ENCODE measurements at places on chromosomes 7 and 10.

GRCh38 chr10:3622427-3622826 lies 162.6 kb downstream of the KLF6 start:
- DNase-seq: no peak

DNA sequence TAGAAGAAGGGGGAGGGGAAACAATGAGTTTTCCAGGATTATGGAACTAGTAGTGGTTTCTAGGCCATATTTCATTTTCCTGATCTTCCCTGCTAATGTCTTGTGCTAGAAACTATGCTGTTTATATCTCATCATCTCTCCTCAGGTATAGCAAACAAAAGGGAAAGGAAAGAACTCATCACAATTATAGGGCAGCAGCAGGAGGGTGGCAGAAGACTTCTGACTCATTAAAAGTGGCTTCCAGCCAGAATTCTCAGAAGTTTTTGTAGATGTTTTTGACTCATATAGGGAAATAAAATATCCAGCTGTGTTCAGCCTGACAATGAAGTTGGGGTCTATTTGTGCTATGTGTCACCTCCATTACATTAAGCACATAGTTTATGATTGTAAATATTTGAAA lies 6.5 kb downstream of the AHR start:
- DNase-seq: no peak

DNA sequence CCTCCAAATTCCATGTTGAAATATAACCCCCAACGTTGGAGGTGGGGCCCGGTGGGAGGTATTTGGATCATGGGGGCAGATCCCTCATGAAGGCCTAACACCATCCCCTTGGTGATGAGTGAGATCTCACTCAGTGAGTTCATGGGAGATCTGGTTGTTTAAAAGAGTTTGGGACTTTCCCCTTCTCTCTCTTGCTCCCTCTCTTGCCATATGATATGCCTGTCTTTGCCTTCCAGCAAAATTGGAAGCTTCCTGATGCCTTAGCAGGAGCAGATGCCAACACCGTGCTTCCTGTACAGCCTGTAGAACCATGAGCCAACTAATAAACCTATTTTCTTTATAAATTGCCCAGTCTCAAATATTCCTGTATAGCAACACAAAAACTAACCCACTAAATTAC lies 55.7 kb upstream of the CDK1 start:
- DNase-seq: no peak

DNA sequence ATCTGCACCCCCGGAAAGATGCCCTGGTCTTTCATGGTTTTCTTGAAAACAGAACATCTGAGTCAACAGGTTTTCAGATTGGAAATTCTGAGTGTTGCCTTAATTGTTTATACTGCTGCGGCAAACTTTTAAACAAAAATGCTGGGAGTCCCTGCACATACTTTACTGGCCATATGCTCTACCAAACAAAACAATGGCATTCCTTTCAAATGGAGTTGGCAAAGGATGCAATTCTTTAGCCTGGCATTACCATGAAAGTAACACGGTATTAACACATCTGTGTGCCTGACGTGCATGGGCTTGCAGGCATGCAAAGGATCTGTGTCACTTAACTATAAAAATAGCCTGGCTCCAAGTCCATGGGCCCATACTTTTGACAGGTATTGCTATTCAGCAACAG lies 4.2 kb downstream of the INHBA start:
- no peak for DNase-seq

GRCh38 chr7:11538751-11539299 lies 293.2 kb downstream of the THSD7A start:
- no peak for DNase-seq

DNA sequence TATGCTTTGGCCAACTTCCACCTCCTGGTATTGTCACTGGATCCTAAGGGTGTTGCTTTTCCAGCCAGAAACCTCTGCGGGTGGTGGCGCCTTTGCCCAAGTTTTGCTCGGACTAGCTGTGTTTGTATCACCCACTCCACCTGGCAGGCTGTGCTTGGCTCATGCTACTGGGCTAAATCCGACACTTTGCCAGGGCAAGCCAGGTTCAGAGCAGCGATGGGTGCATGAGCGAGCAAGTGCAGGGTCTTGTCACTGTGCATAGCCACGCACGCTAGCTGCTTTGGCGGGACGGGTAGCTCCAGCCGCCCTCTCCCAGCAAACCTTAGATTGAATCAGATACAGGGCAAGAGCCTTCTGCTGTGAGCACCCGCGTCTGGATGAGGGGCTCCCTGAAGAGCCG lies 737.5 kb downstream of the PCDH15 start:
- no peak for DNase-seq

- DNase-seq: no peak
Observed at GRCh38 chr7:76149847-76150691, 51.6 kb upstream of the SRRM3 start.

- DNase-seq: no peak
Observed at GRCh38 chr10:17640331-17640816, 3.6 kb upstream of the STAM start.

DNA sequence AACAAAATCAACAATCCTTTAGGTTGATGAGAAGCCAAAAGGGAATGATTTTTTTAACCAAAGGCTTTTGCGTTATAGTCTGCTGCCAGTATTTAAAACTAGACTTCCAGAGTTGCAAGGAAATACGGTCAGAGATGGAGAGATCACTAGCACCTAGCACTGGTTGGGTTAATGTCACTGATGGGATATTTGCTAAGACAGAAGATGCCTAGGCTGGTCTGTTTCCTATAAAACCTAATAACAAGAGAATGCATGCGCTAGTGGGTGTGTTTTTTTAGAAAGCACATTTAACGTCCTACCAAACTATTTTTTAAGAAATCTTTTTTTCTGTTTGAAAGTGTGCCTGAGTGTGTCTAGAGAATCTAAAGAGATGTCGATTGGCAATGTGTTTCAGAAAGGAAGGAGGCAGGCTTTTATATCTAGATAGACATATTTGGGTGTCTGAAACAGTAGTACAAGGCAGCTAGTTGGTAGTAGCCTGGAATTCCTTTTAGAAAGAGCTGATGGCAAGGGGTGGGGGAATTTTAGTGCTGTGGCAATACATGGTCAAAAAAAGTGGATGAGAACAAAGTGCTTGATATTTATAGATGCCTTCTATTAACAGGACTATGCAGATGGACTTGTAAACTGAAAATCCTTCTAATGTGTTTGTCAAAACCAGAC lies 863 bp downstream of the CALD1 start:
- no peak for DNase-seq

DNA sequence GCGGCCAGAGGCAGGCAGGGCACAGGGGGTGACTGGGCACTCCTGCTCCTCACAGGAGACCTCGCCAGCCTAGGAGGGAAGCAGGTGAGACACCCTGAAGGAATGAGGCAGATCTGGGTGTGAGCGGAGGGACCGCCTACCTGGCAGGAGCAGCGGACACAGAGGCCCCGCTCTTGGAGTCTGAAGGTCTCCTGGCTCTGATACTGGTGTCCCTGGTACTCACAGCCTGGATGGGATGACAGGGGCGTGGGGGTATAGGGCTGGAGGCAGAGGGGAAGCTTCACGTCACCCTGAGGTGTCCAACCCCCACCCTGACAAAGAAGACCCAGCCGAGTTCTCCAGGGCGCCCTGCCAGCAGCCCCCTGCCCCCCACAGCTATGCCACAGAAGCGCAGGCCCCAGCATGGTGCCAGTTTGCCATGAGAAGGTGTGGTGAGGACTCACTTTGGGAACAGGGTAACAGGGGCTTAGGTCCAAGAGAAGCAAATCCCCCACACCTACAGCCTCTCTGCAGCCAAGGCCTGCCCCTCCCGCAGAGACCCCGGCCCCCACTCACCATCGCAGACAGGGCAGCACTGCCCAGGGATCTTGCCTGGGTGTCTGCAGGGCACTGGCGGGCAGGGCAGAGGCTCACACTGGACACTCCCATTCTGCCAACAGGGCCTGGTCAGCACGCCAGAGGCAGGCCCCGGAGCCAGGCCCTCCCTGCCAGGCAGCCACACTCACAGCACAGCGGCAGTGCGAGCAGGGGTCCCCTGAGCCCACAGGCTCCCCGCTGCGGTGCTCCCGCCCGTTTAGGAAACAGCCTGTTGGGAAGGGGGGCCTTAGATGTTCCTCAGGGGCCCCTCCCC lies 17.0 kb downstream of the KCP start:
- no peak for DNase-seq

GRCh38 chr7:117195361-117196029 lies 127.4 kb downstream of the WNT2 start:
- no peak for DNase-seq

DNA sequence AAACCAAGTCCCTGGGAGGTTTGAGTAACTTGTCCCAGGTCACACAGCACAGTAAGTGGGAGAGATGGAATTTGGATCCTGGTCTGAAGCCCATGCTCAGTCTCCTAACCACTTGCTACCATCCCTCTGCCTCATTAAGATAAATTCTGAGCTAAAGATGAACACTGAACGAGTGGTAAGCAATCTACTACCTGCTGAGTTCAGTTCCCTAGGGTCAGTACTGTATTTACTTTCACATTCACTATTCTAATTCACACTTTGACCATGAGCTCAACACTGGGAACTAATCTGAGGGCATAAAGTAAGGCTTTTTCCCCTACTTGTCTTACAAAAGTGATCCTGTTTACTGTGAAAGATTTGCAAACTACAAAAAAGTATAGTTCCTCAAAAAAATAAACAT lies 2.4 kb downstream of the UROS start:
- DNase-seq: no peak

GRCh38 chr10:30219971-30220751 lies 128.9 kb downstream of the MTPAP start:
- DNase-seq: no peak

GRCh38 chr7:40694026-40694809 lies 559.4 kb downstream of the SUGCT start:
- no peak for DNase-seq

DNA sequence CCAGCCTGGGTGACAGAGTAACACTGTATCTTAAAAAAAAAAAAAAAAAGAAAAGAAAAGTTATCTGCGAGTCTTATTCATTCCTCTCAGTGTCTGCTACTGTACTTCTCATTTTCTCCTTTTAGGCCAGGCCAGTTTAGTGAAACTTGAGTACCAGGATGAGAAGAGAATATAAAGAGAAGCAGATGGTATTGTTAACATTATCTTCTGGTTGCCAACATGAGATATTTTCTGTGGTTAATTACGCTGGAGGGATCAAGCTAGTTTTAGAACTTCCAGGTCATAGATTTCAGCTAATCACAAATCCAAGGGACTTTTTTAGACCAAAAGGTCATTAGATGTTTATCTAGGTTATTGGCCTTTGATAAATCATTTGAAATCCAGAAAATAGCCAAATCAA lies 252.6 kb upstream of the SMIM30 start:
- DNase-seq: no peak

GRCh38 chr10:86710987-86711512 lies 42.7 kb downstream of the LDB3 start:
- DNase-seq: peak; percentile 64

- no peak for DNase-seq
Observed at GRCh38 chr7:130020434-130020833, 30.7 kb downstream of the ZC3HC1 start.

GRCh38 chr7:100437150-100438100 lies 1.1 kb upstream of the PPP1R35 start:
- no peak for DNase-seq

DNA sequence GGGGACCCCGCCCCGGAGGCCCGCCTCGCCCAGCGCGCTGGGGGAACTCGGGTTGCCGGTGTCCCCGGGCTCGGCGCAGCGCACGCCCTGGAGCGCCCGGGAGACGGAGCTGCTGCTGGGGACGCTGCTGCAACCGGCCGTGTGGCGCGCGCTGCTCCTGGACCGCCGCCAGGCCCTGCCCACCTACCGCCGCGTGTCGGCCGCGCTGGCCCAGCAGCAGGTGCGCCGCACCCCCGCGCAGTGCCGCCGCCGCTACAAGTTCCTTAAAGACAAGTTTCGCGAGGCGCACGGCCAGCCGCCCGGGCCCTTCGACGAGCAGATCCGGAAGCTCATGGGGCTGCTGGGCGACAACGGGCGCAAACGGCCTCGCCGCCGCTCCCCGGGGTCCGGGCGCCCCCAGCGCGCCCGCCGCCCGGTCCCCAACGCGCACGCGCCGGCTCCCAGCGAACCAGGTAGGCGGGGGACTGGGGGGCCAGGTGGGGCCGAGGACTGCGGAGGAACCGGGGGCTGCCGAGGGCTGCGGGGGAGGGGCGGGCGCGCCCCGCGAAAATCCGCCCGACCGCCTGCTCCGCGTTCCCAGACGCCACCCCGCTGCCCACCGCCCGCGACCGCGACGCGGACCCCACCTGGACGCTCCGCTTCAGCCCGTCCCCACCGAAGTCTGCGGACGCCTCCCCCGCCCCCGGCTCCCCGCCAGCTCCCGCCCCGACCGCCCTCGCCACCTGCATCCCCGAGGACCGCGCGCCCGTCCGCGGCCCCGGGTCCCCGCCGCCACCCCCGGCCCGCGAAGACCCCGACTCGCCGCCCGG lies 574 bp downstream of the UTF1 start:
- DNase-seq: no peak

DNA sequence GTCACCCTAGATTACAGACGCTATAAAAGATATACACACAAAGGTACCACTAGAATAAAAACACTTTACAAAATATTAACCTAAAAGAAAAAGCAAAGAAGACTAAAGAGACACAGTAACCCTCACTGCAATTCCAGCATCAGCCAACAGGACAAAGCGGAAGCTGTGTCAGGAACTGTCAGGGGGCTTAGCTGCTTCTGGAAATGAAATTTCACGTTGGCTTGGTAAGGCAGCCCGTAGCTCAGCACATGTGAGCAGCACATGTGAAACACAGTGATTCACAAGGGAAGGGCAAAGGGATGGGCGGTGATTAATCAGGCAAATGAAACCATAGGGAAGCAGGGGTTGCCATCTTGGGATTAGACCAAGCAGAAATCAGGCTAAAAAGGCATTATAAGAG lies 195.4 kb downstream of the MGMT start:
- DNase-seq: no peak

- DNase-seq: no peak
Observed at GRCh38 chr7:22565315-22565811, 65.4 kb upstream of the STEAP1B start.

DNA sequence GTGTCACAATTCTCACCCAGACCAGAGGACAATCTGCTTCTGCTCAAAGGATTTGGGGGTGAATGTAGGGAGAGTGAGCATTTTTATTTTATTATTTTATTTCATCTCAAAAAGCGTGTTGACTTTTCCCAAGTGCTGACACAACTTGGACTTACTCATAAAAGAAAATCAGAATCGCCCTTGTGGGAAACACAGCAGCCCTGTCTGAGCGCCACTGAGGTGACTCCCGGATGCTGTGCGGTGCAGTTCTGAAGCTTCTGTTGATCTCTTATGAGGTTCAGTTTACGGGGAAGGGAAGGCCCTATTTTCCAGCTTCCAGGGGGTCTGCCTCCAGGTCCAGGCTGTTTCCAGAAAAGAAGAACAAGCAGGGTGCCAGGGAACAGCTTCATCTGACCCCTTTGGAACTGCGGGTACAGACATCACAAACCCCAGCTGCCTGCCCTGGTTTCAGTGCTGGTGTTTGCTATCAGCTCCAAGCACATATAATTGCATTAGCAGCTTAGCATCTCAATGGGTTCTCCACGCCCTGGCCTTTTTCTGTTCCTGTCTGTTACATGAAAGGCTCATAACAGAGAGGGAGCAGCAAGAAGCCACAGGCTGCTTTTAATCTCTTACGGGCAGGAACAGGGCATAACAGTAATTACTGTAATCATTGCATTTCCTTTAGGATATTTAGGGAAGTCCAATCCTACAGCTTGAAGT lies 52.4 kb downstream of the PARP12 start:
- DNase-seq: no peak

All from activated CD4-positive, CD25-positive, alpha-beta regulatory T cell treated with anti-CD3 and anti-CD28 coated beads, Interleukin-2, amount 50 U/mL, for 16 hours (primary cell).